T-cell (primary cell): ENCODE measurements at places on chromosomes 4 and X. TPM values are rescaled to one million over a fixed set of nuclear protein-coding genes. Genes with fewer than 3 reads are reported as not detected.

- DNase-seq = no peak
These were observed 106.0 kb upstream of the NOCT start for GRCh38 chr4:138909587-138909986.

- DNase-seq = no peak
These were observed 180.8 kb upstream of the ANXA3 start for GRCh38 chr4:78370631-78371372.

GRCh38 chr4:186592445-186592844, 37.1 kb upstream of the MTNR1A start:
- DNase-seq = no peak

Gene PABPC5
- total RNA-seq = not detected

Gene VCX
- total RNA-seq = not detected

- no peak for DNase-seq
These were observed 14.1 kb downstream of the KLF3 start for GRCh38 chr4:38678078-38678477.

- no peak for DNase-seq
These were observed 42.3 kb upstream of the LNX1 start for GRCh38 chr4:53633608-53634007.

- DNase-seq = no peak
These were observed 30.8 kb upstream of the GPR78 start for GRCh38 chr4:8549352-8549931.

Gene FRMPD3
- total RNA-seq = 1.0 TPM
